ENCODE measurements at places on chromosomes 2 and 18. TPM values are rescaled to one million over a fixed set of nuclear protein-coding genes. Genes with fewer than 3 reads are reported as not detected.

DNA sequence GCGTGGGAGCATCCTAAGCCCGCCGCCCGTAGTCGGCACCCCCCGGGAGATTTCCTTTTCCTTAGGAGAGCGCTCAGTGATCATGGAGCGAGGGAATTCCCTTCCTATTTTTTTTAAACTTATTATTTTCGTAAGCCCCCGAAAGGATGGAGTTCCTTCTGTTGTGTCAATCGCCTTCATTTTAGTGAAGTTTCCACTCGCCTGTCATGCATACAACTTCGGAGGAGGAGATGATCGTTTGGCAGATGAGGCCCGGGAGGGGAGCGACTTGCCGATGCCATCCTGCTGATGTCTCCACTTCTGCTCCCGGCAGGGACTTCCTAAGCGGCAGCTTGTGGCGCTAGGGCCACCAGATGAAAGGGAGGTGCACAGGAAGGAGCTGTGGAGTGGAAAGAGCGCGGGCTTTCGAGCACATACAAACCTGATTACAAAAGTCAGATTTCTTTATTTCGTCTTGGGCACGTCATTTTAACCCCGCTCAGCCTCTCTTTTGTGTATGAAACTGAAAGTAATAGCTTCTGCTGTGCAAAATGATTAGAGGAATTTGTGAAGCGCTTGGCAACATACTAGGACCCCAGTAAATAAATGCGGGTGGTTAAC, at the start of gene ADGRF3:
Gene ADGRF3 (minus strand): TSS at position 336 of the 600 bp plus-strand sequence. CDS start 555 bp downstream, outside the sequence.
- peak within 1 kb of the TSS; percentile 96 for H3K27ac ChIP-seq
- peak within 1 kb of the TSS; percentile 98 for H3K4me3 ChIP-seq
- H3K4me1 ChIP-seq = peaks cover 22% of the 10 kb centered on the region

DNA sequence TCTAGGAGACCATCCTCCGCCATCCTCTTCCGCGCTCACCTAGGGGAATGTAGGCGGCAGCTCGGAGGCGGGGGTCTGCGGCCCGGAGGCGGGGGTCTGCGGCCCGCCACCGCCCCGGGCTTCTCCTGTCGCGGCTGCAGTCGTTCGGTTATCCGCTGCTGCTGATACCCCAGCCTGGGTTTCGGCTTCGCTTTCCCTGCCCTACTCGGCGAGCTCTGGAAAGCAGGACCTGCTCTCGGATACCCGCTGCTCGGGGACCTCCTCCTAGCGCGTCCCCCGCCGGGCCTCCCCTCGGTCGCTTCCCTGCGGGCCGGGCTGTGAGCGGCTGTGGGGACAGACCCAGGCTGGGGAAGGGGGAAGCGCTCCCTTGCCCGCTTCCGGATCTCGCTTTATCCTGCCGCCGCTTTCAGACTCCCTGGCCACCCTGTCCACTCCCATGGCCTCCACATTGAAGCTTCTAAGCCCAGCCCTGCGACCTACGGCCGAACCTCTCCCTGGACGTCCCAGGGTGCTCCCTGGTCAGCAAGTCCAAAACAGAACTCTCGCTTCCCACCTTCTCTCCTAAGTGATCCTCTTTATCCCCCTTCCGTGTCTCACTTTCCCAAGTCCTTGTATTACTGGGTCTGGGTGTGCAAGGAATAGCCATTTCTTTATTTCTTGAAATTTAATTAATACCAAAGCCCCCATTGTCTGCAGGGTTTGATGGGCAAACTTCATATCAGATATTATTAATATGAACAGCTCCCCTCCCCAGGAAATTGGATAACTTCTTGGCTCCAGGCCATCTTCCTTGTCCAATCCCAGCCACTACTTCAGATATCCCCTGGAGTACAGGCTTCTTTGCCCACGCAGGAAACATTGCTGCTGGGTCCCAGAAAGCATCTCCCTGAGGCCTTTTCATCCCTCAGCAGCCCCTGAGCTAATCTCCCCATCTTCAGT, 769 bp downstream of the FKBP1B start:
- peaks cover 20% of the 10 kb centered on the region for H3K4me1 ChIP-seq
- H3K27ac ChIP-seq = no peak overlapping the region
- H3K36me3 ChIP-seq = no peaks in the 10 kb centered on the region
- H3K27me3 ChIP-seq = peaks cover 3% of the 10 kb centered on the region
- peak; percentile 73 for DNase-seq
- peak overlapping the region; percentile 77 for H3K4me3 ChIP-seq

DNA sequence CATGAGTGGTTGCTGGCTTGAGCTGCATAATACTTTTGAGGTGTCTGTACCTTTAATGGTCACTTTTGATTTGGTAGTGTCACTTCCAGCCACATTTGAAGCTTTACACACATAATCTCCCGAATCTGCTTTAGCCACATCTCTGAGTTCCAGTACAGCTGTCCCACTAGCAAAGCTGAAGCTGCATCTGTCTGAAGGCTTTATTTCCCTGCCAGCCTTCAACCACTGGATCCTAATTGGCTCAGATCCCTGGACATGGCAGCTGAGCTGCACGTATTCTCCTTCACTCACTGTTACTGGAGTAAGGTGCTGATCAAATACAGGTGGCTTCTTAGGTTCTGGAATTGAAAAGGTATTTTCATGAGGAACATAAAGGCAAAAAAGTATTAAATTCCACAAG, 99.7 kb downstream of the TTN start:
- H3K4me1 ChIP-seq = no peaks in the 10 kb centered on the region
- no peak overlapping the region for H3K4me3 ChIP-seq
- DNase-seq = no peak
- no peak overlapping the region for H3K27ac ChIP-seq
- no peaks in the 10 kb centered on the region for H3K27me3 ChIP-seq
- H3K36me3 ChIP-seq = no peaks in the 10 kb centered on the region

- no peaks in the 10 kb centered on the region for H3K36me3 ChIP-seq
- H3K4me1 ChIP-seq = peaks cover 29% of the 10 kb centered on the region
- no peaks in the 10 kb centered on the region for H3K27me3 ChIP-seq
- H3K27ac ChIP-seq = no peak overlapping the region
Observed at GRCh38 chr2:226905718-226906117, 69.9 kb downstream of the RHBDD1 start.

GRCh38 chr2:130337735-130338325, 4.9 kb upstream of the IMP4 start:
- peaks cover 20% of the 10 kb centered on the region for H3K4me1 ChIP-seq
- H3K27me3 ChIP-seq = no peaks in the 10 kb centered on the region
- H3K27ac ChIP-seq = peak overlapping the region; percentile 26
- peak; percentile 96 for DNase-seq
- peaks cover 12% of the 10 kb centered on the region for H3K36me3 ChIP-seq

DNA sequence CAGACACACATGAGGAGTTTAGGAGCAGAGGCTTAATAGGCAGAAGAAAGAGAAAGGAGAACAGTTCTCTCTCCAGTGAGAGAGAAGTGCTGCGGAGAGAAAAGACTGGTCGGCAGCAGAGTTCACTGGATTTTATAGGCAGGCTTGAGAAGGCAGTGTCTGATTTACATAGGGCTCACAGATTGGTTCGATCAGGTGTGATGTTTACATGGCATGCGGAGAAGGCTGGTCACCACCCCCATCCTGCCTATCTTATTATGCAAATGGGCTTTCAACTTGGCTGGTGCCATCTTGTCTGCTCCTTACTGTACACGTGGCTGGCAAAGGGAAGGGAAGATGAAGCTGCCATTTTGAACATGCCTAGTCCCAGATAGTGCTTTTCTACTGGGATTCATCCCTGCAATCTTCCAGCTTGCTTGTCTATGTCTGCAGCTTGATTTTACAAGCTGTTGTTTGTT, 113.4 kb downstream of the AP1S3 start:
- peaks cover 17% of the 10 kb centered on the region for H3K4me1 ChIP-seq
- H3K27ac ChIP-seq = no peak overlapping the region
- H3K27me3 ChIP-seq = no peaks in the 10 kb centered on the region
- no peak for DNase-seq

DNA sequence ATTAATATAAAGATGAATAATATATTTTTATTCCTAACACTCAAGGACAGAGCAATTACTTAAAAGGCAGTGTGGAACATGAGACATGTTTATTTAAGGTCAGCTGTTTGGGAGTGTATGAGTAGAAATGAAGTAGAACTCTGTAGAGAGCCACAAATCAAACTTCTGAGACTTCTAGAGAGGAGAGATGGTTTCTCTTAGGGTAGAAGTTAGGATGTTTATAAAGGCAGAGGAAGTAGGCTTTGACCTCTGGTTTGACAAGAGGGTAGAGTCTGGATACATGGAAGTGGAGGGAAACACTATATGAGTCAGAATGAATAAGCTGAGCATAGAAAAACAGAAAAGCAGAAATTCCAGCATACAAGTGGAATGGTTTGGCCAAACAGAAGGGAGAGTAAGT, 262.1 kb upstream of the KLHL14 start:
- H3K36me3 ChIP-seq = no peaks in the 10 kb centered on the region
- H3K4me3 ChIP-seq = no peak overlapping the region
- H3K27ac ChIP-seq = no peak overlapping the region
- no peaks in the 10 kb centered on the region for H3K4me1 ChIP-seq
- no peaks in the 10 kb centered on the region for H3K27me3 ChIP-seq

GRCh38 chr2:4175343-4175742, 472.0 kb downstream of the DCDC2C start:
- DNase-seq = no peak
- H3K4me1 ChIP-seq = no peaks in the 10 kb centered on the region
- H3K36me3 ChIP-seq = no peaks in the 10 kb centered on the region
- no peak overlapping the region for H3K27ac ChIP-seq

GRCh38 chr2:169118060-169118459, 48.7 kb downstream of the DHRS9 start:
- peaks cover 5% of the 10 kb centered on the region for H3K27me3 ChIP-seq
- DNase-seq = no peak
- no peak overlapping the region for H3K27ac ChIP-seq
- H3K4me3 ChIP-seq = no peak overlapping the region
- H3K36me3 ChIP-seq = no peaks in the 10 kb centered on the region

- no peak overlapping the region for H3K27ac ChIP-seq
- no peaks in the 10 kb centered on the region for H3K36me3 ChIP-seq
- H3K4me3 ChIP-seq = no peak overlapping the region
- no peaks in the 10 kb centered on the region for H3K27me3 ChIP-seq
- no peak for DNase-seq
Observed at GRCh38 chr2:7618031-7618430, 700.8 kb downstream of the RNF144A start.

- H3K27ac ChIP-seq = no peak overlapping the region
- H3K27me3 ChIP-seq = peaks cover 15% of the 10 kb centered on the region
- H3K4me1 ChIP-seq = no peaks in the 10 kb centered on the region
- DNase-seq = no peak
Observed at GRCh38 chr18:35361570-35362321, 15.4 kb downstream of the ZNF396 start.

GRCh38 chr2:110716959-110717645, 15.3 kb upstream of the ACOXL start:
- no peak overlapping the region for H3K27ac ChIP-seq
- H3K4me1 ChIP-seq = peaks cover 5% of the 10 kb centered on the region
- H3K36me3 ChIP-seq = no peaks in the 10 kb centered on the region
- no peak overlapping the region for H3K4me3 ChIP-seq
- peaks cover 62% of the 10 kb centered on the region for H3K27me3 ChIP-seq

GRCh38 chr18:48836231-48836805, 114.4 kb downstream of the SMAD7 start:
- H3K27me3 ChIP-seq = no peaks in the 10 kb centered on the region
- H3K4me3 ChIP-seq = no peak overlapping the region
- peaks cover 3% of the 10 kb centered on the region for H3K36me3 ChIP-seq

GRCh38 chr18:73669297-73669696, 478.3 kb downstream of the FBXO15 start:
- no peaks in the 10 kb centered on the region for H3K27me3 ChIP-seq
- H3K4me3 ChIP-seq = no peak overlapping the region
- no peak overlapping the region for H3K27ac ChIP-seq
- no peaks in the 10 kb centered on the region for H3K36me3 ChIP-seq
- H3K4me1 ChIP-seq = peaks cover 6% of the 10 kb centered on the region

- no peak overlapping the region for H3K4me3 ChIP-seq
- no peaks in the 10 kb centered on the region for H3K4me1 ChIP-seq
- DNase-seq = peak; percentile 22
- no peaks in the 10 kb centered on the region for H3K36me3 ChIP-seq
- peaks cover 10% of the 10 kb centered on the region for H3K27me3 ChIP-seq
- H3K27ac ChIP-seq = no peak overlapping the region
Observed at GRCh38 chr2:233329489-233330135, 22.0 kb downstream of the SAG start.

DNA sequence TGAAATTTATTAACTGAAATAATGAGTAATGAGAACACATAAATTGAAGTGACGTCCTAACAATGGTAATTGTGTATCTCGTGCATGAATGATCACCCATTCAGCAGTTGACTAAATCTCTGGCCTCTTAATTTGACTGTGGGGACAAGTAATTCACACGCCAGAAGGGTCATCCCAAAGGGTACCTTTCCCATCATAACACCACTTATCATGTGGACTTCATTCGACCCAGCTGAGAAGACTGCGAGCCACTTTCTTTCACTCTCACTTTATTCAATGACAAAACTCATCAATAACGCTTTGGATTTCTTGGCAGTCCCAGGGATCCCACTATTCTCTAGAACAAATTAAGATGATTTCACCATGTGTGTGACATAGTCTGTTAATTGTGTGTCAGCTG, 62.7 kb upstream of the LYPD1 start:
- no peak overlapping the region for H3K4me3 ChIP-seq
- H3K4me1 ChIP-seq = no peaks in the 10 kb centered on the region
- no peak overlapping the region for H3K27ac ChIP-seq
- DNase-seq = no peak

- DNase-seq = no peak
- H3K27ac ChIP-seq = no peak overlapping the region
- H3K27me3 ChIP-seq = no peaks in the 10 kb centered on the region
- H3K4me1 ChIP-seq = no peaks in the 10 kb centered on the region
Observed at GRCh38 chr18:46009125-46009840, 42.2 kb upstream of the EPG5 start.

GRCh38 chr2:101710471-101711318, 13.2 kb downstream of the MAP4K4 start:
- DNase-seq = peak; percentile 79
- peaks cover 1% of the 10 kb centered on the region for H3K36me3 ChIP-seq
- H3K27ac ChIP-seq = peak overlapping the region; percentile 17
- H3K4me3 ChIP-seq = no peak overlapping the region
- peaks cover 33% of the 10 kb centered on the region for H3K4me1 ChIP-seq
- no peaks in the 10 kb centered on the region for H3K27me3 ChIP-seq

GRCh38 chr2:26635401-26635800, 5.8 kb downstream of the CIB4 start:
- peaks cover 43% of the 10 kb centered on the region for H3K27me3 ChIP-seq
- peaks cover 9% of the 10 kb centered on the region for H3K4me1 ChIP-seq
- no peak overlapping the region for H3K4me3 ChIP-seq
- DNase-seq = no peak
- no peak overlapping the region for H3K27ac ChIP-seq

- H3K36me3 ChIP-seq = no peaks in the 10 kb centered on the region
- no peaks in the 10 kb centered on the region for H3K27me3 ChIP-seq
- no peak for DNase-seq
- H3K4me3 ChIP-seq = peak overlapping the region; percentile 94
- peak overlapping the region; percentile 85 for H3K27ac ChIP-seq
Observed at GRCh38 chr2:208025814-208026184, 472 bp upstream of the PLEKHM3 start.

KIF5C gene
- total RNA-seq = 0.36 TPM

SLC1A4 gene
- 47.7 TPM for total RNA-seq

GALNT13 gene
- 0.36 TPM for total RNA-seq

Data from osteoblast (primary cell).